Stimulated activated CD4-positive, alpha-beta T cell treated with anti-CD3 and anti-CD28 coated beads, Interleukin-1b, Interleukin-23, amount 100 ng/mL, for 48 hours (primary cell): ENCODE measurements at places on chromosomes 5 and 9.

DNA sequence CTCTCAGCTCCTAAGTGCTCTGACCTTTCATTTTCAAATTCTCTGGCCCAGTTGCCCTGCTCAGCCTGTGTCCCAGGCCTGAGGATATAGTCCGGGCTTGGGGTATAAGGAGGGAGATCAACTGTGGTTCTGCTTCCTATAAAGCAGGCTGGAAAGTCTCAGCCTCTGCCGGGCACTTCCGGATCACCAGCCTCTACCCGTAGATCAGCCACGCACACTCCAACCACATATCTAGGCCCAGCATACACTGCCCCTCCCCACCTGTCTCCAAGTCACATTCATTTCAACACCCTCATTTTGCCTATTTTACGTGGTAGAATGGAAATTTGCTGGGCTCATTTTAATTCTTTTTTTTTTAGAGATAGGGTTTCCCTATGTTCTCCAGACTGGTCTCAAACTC lies 3.1 kb downstream of the ZER1 start:
- DNase-seq = no peak

GRCh38 chr5:8884029-8884428 lies 661.8 kb downstream of the SEMA5A start:
- no peak for DNase-seq

DNA sequence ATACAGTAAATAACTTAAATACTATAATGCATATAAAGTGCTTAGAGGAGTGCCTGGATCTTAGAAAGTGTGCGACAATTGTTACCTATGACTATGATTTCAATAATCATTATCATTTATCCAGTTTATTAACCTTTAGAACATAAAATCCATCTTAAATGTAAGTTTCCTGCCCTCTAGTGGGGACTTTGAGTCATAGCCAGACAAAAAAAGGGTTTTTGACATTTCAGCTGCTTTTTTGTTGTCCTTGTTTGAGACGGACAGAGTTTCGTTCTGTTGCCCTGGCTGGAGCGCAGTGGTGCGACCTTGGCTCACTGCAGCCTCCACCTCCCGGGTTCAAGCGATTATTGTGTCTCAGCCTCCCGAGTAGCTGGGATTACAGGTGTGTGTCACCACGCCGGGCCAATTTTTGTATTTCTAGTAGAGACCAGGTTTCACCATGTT lies 9.7 kb upstream of the C9orf152 start:
- DNase-seq = no peak

DNA sequence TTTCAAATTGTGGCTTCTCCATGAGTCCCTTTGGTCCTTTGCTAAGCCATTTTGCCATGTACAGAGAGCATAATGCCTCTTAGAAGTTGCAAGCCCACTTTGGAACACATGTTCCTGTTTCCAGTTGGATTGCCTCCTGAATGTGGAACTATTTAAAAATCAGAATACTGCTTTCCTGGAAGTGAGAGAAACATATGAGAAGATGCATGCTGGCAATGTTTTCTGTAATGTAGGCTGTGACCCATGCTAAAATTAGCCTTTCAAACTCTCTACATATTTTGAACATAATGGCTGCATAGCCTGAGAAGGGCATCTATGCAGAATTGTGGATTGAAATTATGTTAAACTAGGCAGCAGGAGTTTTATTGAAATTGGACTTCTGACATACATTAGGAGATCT lies 175.5 kb upstream of the PAPPA start:
- DNase-seq = no peak

- no peak for DNase-seq
These were observed 725.0 kb downstream of the TLE1 start for GRCh38 chr9:80964374-80964773.

- DNase-seq = no peak
These were observed 11.8 kb downstream of the ITGA1 start for GRCh38 chr5:52799358-52799982.

GRCh38 chr9:34454571-34455065 lies 3.8 kb downstream of the FAM219A start:
- DNase-seq = peak; percentile 53

- no peak for DNase-seq
These were observed 259.7 kb upstream of the IRX2 start for GRCh38 chr5:3010953-3011763.

GRCh38 chr5:1987471-1987870 lies 104.7 kb upstream of the IRX4 start:
- DNase-seq = no peak

DNA sequence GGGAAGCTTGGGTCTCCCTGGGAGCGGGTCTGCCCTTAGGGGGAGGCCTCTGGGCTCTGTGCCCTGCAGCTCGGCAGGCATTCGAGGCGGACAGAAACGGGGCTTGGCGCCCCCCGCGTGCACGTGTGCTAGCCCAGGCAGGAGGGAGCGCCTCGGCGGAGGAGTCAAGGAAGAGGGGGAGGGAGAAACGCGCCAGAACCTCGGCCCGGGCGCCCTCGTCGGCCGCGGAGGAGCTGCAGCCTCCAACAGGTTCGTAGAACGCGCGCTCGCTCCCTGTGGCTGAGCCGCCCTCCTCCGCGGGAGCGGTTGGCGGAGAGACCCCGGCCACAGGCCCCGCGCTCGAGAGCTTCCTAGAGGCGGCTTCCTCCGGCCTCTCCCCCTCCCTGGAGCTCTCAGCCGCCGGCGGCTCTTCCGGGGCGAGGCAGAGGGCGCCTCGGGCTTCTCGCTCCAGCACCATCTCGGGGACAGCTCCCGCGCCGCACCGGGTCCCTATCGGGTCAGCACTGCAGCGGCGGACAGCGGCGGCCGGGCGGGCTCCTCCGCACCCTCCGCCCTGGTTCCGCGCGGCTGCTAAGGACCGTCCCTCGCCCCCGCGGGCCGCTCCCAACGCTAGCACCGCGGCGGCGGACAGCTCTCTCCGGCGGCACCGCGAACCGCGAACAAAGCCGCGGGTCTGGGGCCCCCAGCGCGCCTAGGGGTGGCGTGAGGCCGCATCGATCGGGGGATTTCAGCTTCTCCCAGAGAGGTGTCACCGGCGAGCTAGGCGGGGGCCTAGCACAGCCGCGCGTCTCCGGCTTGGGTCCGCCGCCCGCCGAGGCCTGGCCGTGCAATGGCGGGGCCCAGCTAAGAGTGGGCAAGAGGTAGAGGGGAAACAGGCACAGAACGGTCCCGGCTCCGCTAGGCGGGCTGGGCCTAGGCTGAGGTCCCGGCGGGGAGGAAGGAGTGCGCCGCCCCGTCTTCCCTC lies 74.6 kb upstream of the CPLX2 start:
- DNase-seq = peak; percentile 78
